Suprapubic skin (tissue), 4 donors: ENCODE measurements at places on chromosomes 16 and 17.

- no peak for DNase-seq
These were observed 46.1 kb upstream of the ANKFY1 start for GRCh38 chr17:4309897-4310296.

DNA sequence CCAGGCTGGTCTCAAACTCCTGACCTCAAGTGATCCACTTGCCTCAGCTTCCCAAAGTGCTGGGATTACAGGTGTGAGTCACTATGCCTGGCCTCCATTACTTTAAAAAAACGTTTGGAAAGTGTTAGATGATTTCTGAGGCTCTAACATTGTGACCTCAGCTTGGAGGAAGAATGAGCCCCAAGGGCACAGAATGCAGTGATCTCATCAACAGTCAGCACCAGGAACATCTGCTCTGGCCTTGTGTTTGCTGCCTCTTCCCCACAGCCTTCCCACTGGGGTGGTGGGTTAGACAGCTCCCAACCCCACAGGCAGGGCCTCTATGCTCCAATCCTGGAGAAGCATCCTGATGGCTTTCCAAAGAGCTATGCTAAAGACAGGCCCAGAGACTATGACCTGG, 37.7 kb upstream of the SREBF1 start:
- no peak for DNase-seq

DNA sequence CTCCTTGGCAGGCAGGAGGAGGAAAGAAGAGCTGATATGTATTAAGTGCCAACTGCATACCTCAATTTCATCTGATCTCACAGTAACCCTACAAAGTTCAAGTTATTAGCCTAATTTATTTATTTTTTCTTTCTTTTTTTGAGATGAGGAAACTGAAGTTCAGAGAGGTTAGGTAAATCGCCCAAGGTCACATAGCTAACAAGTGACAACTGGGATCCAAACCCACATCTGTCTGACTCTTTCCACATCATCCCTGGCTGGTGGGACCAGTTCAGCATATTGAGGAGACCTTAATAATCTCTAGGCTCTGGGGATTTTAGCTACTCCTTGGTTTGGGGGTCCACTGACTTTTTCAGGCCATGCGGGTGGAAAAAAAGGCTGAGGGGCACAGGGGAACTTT, 60.9 kb downstream of the CYB5B start:
- DNase-seq, result no peak

GRCh38 chr17:10063730-10064241, 134.6 kb downstream of the GAS7 start:
- DNase-seq, result peak; percentile 75

GRCh38 chr17:41792845-41793783, 6.6 kb upstream of the JUP start:
- DNase-seq, result no peak

- no peak for DNase-seq
These were observed 62.2 kb downstream of the MPRIP start for GRCh38 chr17:17104494-17104893.
